Posterior cingulate gyrus (tissue), 11 donors: ENCODE measurements at places on chromosomes 3 and 15.

- DNase-seq, result no peak
Measured at GRCh38 chr3:61857297-61857696, 295.9 kb downstream of the PTPRG start.

GRCh38 chr15:69072906-69073305, 58.4 kb downstream of the NOX5 start:
- no peak for DNase-seq

GRCh38 chr15:69648775-69649735, 196.4 kb downstream of the RPLP1 start:
- no peak for DNase-seq

GRCh38 chr15:94324117-94324826, 92.9 kb downstream of the MCTP2 start:
- DNase-seq, result no peak

DNA sequence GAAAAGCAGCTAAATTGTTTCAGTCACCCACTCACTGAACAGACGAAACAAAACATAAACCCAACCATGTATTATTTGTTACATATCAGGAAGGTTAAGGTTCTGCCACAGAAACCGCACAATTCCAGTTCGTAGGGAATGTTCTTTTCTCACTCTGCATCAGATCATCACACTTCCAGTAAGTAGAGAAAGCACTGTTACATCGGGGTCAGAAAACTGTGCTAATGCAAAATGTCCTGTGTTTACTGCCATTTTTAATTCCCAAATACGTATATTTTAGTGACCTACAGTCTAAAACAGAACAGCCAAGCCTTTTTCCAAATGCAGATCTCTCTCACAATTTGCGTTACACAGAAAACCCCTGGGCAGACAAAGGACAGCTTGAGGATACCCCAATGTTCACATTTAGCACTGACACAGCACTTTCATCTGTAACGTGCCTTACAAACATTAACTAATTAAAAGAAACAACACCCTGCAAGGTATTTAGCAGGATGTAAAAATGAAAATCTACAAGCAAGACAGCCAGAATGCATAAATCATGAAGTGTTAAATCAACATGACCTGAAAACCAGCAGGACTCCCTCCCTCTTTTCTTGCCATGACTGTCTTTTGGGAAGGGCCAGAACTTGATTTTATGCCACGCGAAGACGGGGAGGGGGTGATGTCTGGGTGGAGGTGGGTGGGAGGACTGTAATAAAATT, 34.8 kb upstream of the SKIL start:
- DNase-seq, result no peak

DNA sequence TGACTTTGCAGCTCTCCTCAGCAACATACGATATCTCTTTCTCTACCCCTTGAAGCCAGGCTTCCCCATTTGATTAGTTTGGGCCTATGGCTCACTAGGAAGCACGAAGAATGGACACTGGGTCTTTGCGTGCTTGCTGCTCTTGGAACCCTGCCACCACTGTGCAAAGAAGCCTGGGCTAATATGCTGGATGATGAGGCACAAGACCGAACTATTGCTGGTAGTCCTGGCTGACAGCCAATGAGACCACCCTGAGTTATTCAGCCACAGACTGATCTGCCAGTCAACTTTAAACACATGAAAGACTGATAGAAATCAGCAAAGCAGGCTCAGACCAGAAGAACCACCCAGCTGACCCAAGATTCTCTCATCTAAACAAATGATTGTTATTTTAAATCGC, 250.3 kb downstream of the CBLB start:
- DNase-seq, result no peak
